ENCODE measurements at places on chromosomes 12 and 14. TPM values are rescaled to one million over a fixed set of nuclear protein-coding genes. Genes with fewer than 3 reads are reported as not detected.

Gene SYNDIG1L
- total RNA-seq: under 0.01 TPM

Gene RAD9B
- total RNA-seq: 0.58 TPM

Gene C12orf42
- not detected for total RNA-seq

Gene GALNT6
- total RNA-seq: 3.4 TPM

Gene CYP46A1
- 0.56 TPM for total RNA-seq

Gene TMEM30B
- total RNA-seq: 0.56 TPM

Gene CFAP73
- not detected for total RNA-seq

Gene PRH1
- total RNA-seq: 18.3 TPM

Gene RAPGEF3
- total RNA-seq: 5.1 TPM

Gene MUCL1
- not detected for total RNA-seq

Gene NYNRIN
- 6.8 TPM for total RNA-seq

Gene KRT6A
- total RNA-seq: 1.4 TPM

Gene C12orf54
- total RNA-seq: not detected

Gene DAO
- not detected for total RNA-seq

Gene CEP128
- 11.8 TPM for total RNA-seq

Gene TBX3
- total RNA-seq: 16.1 TPM

Gene NUDT4
- 54.1 TPM for total RNA-seq

Gene ACSM4
- total RNA-seq: not detected

Gene A2M
- total RNA-seq: 11.8 TPM

Gene TAS2R50
- 3.1 TPM for total RNA-seq
